ENCODE measurements at places on chromosomes 1 and 21. TPM values are rescaled to one million over a fixed set of nuclear protein-coding genes. Genes with fewer than 3 reads are reported as not detected.

VANGL2 gene
- 0.40 TPM for total RNA-seq

RNF223 gene
- not detected for total RNA-seq

DMBX1 gene
- not detected for total RNA-seq

IGSF21 gene
- not detected for total RNA-seq

NECTIN4 gene
- total RNA-seq, result not detected

RAB25 gene
- 0.49 TPM for total RNA-seq

PLPPR4 gene
- total RNA-seq, result not detected

PCBP3 gene
- total RNA-seq, result 1.9 TPM

EBNA1BP2 gene
- total RNA-seq, result 115 TPM

OR2L2 gene
- not detected for total RNA-seq

MYOG gene
- not detected for total RNA-seq

DYNLT4 gene
- total RNA-seq, result 0.36 TPM

HSPA6 gene
- total RNA-seq, result 0.36 TPM

TCP10L gene
- 0.63 TPM for total RNA-seq

CACNA1S gene
- total RNA-seq, result not detected

DDX20 gene
- 15.3 TPM for total RNA-seq

EDARADD gene
- 3.0 TPM for total RNA-seq

LRRC8D gene
- 26.3 TPM for total RNA-seq

ZNF684 gene
- total RNA-seq, result 4.4 TPM

CR1L gene
- not detected for total RNA-seq

TGFB2 gene
- total RNA-seq, result not detected

SERPINC1 gene
- total RNA-seq, result not detected

ACTA1 gene
- not detected for total RNA-seq

KMO gene
- total RNA-seq, result not detected

OR6K3 gene
- not detected for total RNA-seq

PKLR gene
- total RNA-seq, result not detected

DNALI1 gene
- total RNA-seq, result not detected

OR2G6 gene
- total RNA-seq, result not detected

ZNF695 gene
- 1.1 TPM for total RNA-seq

SPRTN gene
- total RNA-seq, result 6.8 TPM

LEFTY1 gene
- total RNA-seq, result 0.16 TPM

PODN gene
- not detected for total RNA-seq

TSTD1 gene
- 78.7 TPM for total RNA-seq

IQGAP3 gene
- 14.4 TPM for total RNA-seq

PCNX2 gene
- total RNA-seq, result 14.9 TPM

MTMR11 gene
- 0.51 TPM for total RNA-seq

TMEM200B gene
- 1.1 TPM for total RNA-seq

REG4 gene
- 9.9 TPM for total RNA-seq

HTR1D gene
- not detected for total RNA-seq

AADACL4 gene
- total RNA-seq, result not detected

ARHGEF10L gene
- total RNA-seq, result not detected
